ENCODE measurements at places on chromosomes 16 and 17. TPM values are rescaled to one million over a fixed set of nuclear protein-coding genes. Genes with fewer than 3 reads are reported as not detected.

The MPP2 gene
- 20.7 TPM for total RNA-seq

The CLEC3A gene
- total RNA-seq: not detected

The CLDN7 gene
- total RNA-seq: 117 TPM

The LRRC75A gene
- total RNA-seq: 26.2 TPM

The TRAF7 gene
- 143 TPM for total RNA-seq

The GNG13 gene
- not detected for total RNA-seq

The IGSF6 gene
- not detected for total RNA-seq
